Activated CD4-positive, alpha-beta T cell treated with anti-CD3 and anti-CD28 coated beads, Interleukin-2, amount 50 U/mL, for 1 hour (primary cell): ENCODE measurements at places on chromosomes 4 and X.

DNA sequence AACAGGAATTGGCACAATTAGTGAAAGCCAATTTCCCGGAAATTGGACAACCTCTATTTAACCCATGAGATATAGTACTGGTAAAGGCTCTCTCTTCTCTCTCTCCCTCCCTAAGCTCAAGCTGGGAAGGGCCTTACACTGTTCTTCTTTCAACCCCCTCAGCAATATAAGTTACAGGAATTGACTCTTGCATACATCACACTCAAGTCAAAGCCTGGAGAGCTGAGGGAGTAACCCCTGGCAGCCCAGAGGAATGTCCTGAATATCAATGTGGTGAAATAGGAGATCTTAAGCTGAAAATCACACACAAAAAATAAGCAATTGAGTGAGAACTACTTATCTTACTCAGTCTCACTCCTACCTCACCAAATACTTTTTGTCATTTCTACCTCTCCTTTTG lies 186.9 kb upstream of the SPOCK3 start:
- DNase-seq = no peak

- DNase-seq = no peak
Observed at GRCh38 chr4:159126716-159127115, 23.8 kb downstream of the RAPGEF2 start.

DNA sequence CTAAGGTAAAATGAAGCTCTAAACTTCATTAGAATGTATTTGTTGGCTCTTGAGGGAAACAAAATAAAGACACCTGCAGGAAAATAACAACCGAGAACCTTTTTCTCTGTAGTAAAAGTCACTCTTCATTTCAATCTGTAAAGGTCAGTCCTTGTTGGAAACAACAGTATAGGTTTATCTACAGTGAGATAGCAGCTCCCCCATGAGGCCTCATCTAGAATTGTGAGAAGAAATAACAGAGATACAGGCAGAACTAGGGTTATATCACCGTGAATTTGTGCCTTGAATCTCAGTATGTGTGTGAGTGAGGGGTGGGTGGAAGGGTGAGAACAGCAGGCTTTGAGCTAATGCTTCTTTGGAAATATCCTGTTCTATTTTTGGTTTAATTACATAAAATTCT lies 107.8 kb upstream of the FMR1 start:
- no peak for DNase-seq

GRCh38 chrX:13520351-13520750 lies 49.0 kb upstream of the EGFL6 start:
- no peak for DNase-seq

DNA sequence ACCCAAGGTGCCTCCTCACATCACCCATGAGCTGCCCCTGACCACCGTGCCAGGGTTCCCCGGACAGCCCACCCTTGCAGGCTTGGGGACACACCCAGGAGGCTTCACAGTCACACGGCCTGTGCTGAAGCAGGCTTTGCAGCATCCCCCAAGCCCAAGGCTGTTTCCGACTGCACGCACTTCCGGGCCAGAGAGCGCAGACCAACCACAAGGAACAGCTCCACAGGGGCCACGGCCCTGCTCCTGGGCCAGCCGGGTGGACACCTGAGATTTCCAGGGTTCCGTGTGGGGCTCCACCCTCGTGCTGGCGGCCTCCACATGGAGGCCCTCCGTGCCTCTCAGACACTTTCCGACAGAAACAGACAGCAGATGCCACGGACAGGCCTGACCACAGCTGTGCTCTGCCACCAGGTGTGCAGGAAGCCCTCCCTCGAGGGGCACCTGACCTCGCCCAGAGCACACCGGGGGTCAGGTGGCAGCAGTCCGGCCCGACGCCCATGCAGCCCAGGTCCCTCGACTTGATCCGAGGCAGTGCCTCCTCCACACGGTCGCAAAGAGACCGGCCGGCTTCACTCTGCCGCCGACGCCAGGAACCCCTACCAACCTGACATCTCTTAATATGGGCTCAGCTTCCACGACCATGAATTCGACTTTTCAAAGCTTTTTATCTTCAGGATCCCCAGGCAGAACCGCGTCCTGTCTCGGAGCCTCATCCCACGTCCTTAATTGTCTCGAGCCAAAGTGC lies 8.0 kb downstream of the CTBP1 start:
- DNase-seq = no peak
